ENCODE measurements at places on chromosomes 11 and 22.

DNA sequence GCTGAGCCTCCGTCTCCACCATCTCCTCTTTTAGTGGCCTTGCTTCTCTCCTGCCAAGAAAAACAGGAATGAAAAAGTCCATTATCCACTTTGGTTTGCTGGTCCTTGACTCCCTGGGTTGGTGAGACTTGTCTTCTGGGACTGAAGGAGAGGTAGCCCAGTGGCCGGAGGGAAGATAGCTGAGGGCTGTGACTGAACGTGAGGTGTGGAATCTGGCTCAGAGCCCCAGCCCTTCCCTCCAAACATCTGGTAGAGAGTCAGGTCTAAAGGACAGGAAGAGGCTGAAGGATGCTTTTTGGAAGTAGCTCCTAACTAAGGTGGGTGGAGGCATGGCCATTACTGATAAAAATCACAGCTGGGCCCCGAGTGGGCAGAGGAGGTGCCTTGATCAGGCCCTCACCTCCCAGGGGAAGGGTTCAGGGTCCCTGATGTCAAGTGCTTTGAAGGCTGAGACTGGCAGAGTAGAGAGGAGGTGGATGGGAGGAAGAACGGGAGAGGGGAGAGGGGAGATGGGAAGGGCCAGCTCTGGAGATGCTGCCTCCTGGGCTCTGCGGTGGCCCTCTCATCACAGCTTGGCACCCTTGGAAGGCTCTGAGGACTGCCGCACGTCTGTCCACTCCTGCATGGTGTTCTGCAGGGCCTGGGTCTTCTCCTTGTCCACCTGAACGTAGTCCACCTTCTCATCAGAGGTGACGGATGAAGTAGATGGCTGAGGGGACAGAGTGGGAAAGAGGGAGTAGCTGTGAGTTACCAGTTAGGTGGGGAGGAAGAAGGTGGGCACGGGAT, 30.2 kb downstream of the USP35 start:
- no peak for DNase-seq

GRCh38 chr11:9028581-9028980, 24.8 kb upstream of the NRIP3 start:
- no peak for DNase-seq

- peak; percentile 98 for DNase-seq
Measured at GRCh38 chr22:23913661-23914353, 19.6 kb downstream of the MIF start.

- no peak for DNase-seq
Measured at GRCh38 chr11:36588099-36588498, 6.2 kb upstream of the IFTAP start.

GRCh38 chr11:23688835-23689234, 808.0 kb upstream of the LUZP2 start:
- no peak for DNase-seq

GRCh38 chr11:17596310-17596669, 49.2 kb downstream of the OTOG start:
- no peak for DNase-seq

DNA sequence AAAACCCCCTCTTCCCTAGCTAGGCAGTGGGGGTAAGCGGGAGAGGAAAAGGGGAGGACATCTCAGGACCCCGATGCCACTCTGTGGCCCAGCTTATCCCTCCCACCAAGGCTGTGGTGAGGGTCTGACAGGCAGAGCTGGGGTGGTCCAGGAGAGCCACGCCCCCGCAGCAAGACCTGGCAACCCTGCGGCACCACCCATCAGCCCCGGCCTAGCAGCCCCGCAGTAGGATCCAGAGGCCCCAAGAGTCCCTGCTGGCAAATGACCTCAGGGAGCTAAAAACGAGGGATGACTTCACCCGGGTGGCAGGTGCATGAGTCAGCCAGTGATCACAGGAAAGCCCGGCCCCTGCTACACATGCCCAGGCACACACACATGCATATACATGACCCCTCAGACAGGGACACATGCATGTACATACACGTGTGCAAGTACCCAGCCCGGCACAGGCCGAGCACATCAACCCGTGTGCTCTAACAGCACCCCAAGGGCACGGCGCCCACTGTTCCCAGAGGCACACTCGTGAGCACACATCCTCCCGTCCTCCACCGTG, 32.3 kb downstream of the ARVCF start:
- DNase-seq, result no peak
